ENCODE measurements at places on chromosomes 2 and 18. TPM values are rescaled to one million over a fixed set of nuclear protein-coding genes. Genes with fewer than 3 reads are reported as not detected.

Gene TPO
- total RNA-seq, result not detected

Gene IL36B
- not detected for total RNA-seq

Gene SERPINB12
- not detected for total RNA-seq

Gene HES6
- total RNA-seq, result 30.4 TPM

Gene UGT1A3
- not detected for total RNA-seq

All from MG63 (cell line).